Esophagus muscularis mucosa (tissue), 4 donors: ENCODE measurements at places on chromosomes 2 and 18.

DNA sequence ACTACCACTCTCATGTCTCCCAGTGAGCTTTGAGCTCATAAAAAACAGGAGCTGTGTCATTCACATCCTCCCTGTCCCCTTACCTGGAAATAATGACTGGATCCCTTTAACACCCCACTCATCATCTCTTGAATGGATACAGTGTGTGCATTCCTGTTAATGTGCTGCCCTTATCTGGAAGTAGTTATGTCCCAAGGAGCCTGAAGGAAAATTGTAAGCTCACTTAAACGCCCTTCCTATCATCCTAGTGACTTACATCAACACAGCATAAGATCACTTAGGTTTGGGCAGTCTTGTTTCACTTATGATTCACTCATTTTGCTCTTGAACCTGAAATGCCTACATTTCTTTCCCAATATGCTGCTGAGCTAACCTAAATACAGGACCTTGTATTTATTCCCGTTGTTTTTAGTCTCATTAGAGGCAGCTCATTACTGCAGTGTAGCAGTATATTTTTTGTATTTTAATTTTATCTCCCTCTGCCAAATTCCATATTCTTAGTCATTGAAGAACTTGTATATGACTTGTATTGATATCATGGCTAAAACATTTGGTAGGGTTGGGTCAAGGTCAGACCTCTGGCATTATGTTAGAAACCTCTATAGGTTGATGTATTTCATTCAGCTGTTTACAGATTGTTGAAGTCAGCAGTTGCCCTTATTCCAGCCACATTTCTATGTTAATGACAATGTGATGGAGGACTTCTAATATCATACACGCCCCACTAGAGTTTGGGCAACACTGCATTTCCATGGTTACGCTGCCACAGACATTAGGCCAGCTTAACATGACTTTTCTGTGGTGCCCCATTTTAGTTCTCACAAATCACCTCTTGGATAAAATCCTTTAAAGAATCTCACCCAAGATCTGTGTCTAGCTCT, 72.9 kb downstream of the PKP4 start:
- no peak for DNase-seq

- DNase-seq: no peak
Observed at GRCh38 chr2:165287094-165287778, 48.0 kb downstream of the SCN2A start.

DNA sequence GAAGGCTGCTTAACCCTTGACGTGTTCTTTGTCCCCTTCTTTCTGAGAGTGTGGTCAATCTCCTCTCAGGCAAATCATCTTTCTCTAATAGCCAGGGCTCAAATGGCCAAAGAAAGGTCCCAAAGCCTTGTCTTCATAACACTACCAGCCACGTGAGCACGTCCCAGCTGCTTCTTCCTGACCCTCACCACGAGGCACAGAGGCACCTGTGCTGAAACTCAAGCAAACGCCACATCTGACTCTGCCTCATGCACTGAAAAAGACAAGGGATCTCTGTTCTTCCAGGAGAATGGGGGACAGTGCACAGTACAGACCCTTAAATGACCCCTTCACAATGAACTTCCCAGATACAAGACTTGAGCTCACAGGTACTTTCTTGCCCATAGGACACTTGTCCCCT, 31.8 kb downstream of the BCL11A start:
- DNase-seq: no peak

- no peak for DNase-seq
Observed at GRCh38 chr2:105158002-105158401, 83.5 kb upstream of the GPR45 start.
